IMR-90 (cell line): ENCODE measurements at places on chromosomes 4 and X.

- DNase-seq = no peak
These were observed 277.7 kb downstream of the ARAP2 start for GRCh38 chr4:35966566-35966965.

DNA sequence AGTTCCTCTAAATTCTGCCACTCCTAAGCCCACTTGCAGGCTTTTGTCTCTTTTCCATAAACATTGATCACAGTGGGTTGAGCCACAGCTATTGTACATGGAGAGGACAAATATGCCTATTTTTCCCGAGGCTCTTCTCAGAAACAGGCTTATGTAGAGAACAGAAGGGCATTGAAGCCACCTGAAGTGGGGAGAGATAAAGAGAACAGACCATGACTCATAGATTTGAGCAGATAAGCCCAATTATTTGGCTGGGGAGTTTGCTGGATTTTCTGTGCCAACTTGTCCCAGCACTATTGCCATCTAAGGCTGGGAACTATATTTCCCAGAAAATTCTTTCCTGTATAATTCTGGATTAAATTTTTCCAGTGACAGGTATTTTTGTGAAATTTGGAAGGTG is 446.1 kb upstream of the RPS6KA3 start:
- DNase-seq = no peak

DNA sequence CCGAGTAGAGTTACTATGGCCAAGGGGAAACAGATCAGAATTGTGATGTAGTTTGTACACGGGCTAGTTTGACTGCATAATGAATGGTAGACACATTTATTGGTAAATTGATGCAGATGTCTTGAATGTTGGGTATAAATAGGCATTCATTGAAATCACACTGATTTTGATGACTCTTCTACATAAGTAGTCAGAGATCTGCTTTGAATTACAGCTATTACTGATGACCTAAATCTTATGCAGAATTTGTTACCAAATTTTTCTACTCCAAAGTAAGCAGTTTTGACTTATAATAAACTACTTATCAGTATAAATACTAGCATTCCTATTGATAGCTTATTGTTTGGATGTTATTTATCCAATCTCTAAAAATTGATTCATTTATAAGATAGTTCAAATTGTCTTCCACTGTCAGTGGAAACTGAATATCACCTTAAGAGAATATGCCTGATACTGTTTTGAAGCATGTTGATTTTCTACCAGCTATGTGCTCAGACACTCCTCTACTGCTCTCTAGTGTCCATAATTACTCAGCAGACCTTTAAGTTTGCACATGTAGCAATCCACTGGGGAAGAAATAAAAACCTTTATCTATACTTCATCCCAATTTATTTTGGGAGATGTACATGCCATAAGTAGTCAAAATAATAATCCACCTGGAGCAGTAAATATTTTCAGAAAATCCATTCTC is 120.3 kb downstream of the RASL11B start:
- DNase-seq = peak; percentile 73

DNA sequence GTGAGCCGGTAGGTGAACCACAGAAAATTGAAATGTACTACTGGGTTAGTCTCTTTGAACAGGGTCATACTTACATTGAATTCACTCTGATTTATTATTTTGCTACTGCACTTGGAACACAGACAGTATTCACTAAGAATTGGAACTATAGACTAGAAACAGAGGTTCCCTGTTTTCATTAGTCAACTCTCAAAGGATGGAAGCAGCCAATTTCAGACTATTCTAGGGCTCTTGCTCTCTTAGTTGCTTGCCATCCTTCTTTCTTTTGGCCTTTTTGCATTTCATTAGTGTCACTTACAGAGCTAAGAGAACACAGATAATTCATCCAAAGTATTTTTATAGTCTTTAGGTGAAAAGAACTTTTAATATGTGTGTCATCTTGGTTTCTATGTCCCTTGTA is 52.6 kb downstream of the SHROOM3 start:
- no peak for DNase-seq

- DNase-seq = no peak
These were observed 22.4 kb upstream of the IL21 start for GRCh38 chr4:122643257-122643656.

GRCh38 chr4:169861593-169861992 is 103.8 kb upstream of the HPF1 start:
- DNase-seq = no peak

DNA sequence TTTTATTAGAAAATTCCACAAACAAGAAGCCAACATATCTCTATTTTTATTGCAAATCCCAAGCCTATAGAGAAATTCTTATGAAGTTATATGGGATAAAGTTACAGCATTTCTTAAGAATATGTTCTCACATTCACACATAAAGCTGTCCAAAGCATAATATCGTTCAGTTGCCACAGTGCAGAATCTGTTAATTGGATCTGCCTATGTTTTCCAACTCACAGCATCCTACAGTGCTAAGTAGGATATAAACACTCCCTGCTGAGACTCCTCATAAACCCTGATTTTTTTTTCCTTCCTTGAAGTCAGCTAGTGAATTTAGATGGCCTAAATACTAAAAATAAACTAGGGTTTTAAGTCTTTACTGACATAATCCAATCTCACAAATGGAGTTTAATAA is 307.9 kb downstream of the PDGFC start:
- DNase-seq = no peak

- no peak for DNase-seq
These were observed 31.0 kb downstream of the CC2D2A start for GRCh38 chr4:15500701-15501100.

- no peak for DNase-seq
These were observed at the start of gene GLRA3 for GRCh38 chr4:174828845-174829701. Gene GLRA3 (minus strand): TSS chr4:174829247. CDS start chr4:174828811, 436 bp downstream.

DNA sequence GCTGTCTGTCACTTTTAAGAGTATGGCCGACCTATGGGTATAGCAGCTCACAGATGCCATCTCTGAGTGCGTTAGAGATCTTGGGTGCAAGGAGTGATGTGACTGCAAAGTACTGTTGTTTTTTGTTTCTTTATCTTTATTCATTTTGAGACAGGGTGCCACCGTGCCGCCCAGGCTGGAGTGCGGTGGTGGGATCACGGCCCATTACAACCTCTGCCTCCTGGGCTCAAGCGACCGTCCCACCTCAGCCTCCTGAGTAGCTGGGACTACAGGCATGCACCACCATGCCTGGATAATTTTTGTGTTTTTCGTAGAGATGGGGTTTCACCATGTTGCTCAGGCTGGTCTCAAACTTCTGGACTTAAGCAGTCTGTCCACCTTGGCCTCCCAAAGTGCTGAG is 71.4 kb downstream of the CCKAR start:
- DNase-seq = no peak

DNA sequence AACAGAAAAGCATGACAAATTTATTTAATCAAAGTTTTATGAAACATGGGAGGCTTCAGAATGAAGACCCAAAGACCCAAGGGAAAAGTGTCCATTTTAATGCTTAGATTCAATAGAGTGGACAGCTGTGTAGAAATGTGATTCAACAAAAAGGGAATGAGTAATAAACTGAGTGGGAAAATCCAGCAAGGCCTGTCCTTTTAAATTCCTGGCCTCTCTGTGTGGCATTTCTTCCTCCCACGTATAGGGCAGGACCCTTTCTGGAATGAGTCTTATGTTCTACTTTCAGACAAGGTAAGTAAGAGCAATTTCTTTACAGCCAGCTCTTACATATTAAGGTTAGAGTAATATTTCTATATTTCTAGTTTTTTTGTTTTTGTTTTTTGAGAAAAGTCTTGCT is 14.5 kb downstream of the AASDH start:
- DNase-seq = peak; percentile 57

- no peak for DNase-seq
These were observed 23.7 kb upstream of the LRAT start for GRCh38 chr4:154720123-154720522.

DNA sequence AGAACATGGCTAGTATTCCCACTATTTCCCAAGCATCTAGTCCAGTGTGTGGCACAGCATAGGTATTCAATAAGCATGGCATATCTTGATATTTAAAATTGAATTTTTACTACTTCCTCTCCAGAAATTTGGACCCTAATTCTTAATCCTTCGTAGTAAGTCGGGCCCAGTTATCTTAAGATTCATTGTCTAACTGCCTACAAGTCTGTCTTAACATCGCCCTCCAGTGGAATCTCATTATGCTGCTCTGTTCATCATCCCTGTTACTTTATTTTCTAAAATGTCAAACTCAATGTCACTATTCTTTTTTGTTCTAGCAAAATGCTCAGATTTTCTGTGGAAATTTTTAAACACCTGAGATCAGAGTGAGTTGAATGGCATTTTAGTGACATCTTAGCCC is 606.2 kb downstream of the KLHL13 start:
- DNase-seq = no peak

DNA sequence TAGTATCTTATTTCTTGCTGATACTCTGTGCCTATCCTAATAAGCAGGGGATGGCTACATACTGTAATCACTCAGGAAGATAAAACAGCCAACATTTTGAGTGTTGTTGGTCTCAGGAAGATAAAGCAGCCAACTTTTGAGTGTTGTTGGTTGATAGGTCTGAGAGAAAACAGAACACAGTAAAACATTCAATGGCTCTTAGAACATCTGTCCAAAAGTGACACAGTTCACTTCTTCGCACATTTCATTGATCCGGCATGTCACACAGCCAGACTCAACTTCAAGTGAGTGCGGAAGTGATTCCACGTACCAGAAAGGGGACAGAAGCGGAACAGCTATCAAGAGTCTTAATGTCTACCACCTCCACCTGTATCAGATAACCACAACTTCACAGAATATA is 87.3 kb upstream of the DMD start:
- DNase-seq = no peak

- DNase-seq = no peak
These were observed 23.7 kb downstream of the ELF4 start for GRCh38 chrX:130086447-130087206.

GRCh38 chrX:64642482-64642881 is 247.2 kb upstream of the MTMR8 start:
- no peak for DNase-seq

- no peak for DNase-seq
These were observed 3.8 kb upstream of the GRPR start for GRCh38 chrX:16119353-16120220.

DNA sequence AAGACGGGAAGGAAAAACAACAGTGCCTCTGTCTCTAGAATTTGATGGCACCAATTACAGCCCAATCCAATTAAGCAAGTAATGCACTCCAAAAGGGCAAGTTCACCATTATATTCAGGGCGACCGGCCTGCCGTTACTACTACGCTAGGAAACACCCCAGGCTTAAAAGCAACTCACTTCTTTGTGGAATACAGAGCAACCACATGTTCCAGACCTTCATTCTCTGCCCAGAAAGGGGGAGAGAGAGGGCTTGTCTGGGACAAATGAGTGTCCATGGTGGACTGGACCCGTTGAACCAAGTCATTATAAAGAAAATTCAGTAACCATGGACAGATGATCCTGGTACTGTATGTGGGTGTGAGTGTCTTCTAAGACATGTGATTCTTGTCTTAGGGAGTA is 1.6 kb downstream of the KDR start:
- no peak for DNase-seq

DNA sequence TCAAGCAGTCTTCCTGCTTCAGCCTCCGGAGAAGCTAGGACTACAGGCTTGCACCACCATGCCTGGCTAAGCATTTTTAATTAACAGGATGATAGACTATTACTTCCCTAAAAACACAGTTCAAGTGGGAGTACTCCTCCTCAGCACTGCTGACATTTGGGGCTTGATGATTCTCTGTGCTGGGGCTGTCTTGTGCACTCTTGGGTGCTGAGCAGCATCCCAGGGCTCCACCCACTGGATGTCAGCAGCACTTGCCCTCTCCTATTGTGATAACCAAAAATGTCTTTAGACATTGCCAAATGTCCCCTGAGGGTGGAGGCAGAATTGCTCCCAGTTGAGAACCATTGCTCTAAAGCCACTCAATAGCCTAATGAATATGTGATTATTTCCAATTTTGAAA is 60.4 kb downstream of the CLCN4 start:
- no peak for DNase-seq

DNA sequence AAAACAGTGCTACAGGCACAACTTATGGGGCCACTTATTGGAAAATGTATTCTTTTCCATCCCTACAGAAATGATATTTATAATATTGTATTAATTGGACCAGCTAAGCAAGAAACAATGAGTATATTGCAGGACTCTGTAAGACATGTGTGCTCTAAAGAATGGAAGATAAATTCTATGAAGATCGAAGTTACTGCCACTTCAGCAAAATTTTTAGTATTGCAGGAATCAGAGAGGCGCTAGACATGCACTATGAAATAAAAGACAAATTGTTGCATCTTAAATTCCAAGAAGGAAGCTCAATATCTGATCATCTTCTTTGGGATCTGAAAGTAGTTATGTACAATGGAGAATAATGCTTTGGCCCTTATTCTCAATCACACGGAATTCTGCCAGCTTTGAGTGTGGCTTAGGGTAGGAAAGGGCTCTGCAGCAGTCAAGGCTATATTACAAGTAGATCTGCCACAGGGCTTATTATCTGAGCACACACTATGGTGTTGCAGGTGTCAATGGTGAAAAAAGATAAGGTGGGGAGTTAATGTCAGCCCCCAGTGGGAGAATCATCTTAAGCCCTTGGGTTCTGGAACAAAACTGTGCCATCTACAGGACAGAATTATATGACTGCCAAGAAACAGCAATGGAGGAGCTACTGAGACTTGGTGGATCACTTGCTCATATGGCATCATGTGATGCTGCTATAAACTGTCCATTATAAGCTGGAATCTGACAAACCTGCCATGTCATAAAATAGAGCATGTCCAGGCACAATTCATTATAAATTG is 334.0 kb upstream of the NDST3 start:
- peak; percentile 0 for DNase-seq

- DNase-seq = no peak
These were observed 445.2 kb downstream of the RPA4 start for GRCh38 chrX:97328853-97329390.

DNA sequence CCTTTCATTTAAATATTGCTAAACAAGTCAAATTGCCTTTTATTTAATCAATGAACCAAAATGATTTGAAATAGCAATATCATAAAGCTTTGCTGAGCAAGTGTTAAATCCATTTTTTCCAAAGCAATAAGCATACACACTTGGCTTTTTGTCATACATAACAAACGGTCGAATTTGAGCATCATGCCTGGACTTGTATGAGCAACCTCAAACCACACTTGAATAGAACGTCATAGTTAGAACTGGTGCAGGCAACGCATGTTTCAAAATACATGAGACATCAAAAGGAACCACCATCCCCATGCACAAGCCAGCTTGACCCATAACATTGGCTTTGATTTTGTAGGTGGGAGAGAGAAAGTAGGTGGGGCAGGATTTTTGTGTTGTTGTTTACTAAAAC is 812.3 kb upstream of the FRG1 start:
- DNase-seq = no peak
